ENCODE measurements at places on chromosomes 2 and 18. TPM values are rescaled to one million over a fixed set of nuclear protein-coding genes. Genes with fewer than 3 reads are reported as not detected.
A peak's percentile ranks its signal among the peaks of the same experiment; 100 is the strongest.

DNA sequence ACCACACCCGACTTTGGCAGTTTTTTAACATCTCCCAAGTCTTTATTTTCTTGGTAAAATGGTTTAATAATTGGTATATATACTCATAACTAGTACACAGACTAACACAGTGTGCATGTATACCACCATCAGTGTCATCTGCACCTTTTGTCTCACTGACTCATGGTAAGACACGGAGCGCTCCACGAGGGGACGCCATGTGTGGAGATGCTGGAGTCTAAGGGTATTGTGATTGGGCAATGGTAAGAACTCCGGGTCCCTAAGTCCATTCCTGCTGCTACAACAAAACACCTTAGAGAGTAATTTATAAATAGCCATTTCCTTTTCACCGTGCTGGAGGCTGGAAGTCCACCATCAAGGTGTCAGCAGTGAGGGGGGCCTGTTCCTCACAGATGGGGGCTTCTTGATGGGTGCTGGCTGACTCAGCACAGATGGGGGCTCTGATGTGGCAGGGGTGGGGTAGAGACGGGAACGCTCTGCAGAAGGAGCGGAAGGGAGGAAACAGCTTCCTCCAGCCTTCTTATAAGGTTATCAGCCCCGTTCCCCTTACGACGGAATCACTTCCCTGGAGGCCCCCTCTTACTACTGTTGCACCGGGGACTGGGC lies 42.0 kb upstream of the EDAR start:
- DNase-seq, result no peak

GRCh38 chr2:60539140-60539539 lies 14.3 kb downstream of the BCL11A start:
- no peak for DNase-seq

DNA sequence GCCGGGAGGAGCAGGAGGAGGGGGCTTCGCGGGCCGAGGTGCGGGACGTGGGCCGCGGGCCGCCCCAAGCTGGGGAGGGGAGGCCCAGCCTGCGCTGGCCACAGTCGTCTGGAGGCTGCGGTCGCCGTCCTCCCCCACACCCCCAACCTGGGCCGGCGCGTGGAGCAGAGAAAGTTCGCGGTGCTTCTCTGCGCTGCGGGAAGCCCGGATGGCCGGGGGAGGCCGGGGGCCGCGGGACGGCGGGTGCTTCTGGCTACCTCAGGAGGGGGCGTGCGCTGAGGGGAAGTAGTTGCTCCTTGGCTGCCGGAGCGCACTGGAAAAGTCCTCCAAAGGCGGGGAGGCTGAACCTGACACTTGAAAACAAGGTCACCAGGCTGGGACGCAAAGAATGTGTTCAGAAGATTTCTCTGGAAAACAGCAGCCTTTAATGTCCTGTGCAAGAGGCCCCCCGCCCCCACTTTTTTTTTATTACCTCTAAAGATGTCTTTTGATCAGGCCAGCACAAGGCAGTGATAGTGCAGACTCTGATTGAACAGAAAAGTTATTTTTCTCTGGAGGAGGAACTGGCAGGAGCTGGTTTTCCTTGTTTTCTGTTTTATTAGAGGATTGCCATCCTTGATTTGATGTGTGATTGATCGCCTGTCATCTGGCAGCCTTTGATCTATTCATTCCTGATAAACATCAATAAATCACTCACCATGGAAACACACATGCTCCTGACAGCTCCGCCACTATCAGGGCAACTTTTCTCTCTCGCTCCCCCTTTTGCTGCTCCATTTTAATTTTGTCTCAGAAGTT lies 1.6 kb downstream of the TSHZ1 start:
- DNase-seq, result no peak

DNA sequence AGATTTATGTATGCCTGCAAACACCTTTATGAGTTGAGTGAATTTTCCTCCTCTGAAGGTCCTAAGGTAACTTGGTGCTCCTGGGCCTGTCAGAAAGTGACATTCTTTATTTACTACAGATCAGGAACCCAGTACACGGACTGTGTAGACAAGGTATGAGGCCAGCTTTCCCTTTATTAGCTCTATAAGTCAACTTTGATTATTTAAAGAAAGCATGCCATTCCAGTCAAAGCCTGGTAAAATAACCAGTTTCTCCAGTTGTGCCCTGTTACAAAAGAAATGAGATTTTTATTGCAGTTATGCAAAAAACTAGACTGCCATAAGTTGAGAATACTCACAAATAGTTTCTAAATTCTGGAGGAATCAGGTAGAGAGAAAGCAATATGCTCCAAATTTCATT lies 266.1 kb upstream of the SP5 start:
- no peak for DNase-seq

DNA sequence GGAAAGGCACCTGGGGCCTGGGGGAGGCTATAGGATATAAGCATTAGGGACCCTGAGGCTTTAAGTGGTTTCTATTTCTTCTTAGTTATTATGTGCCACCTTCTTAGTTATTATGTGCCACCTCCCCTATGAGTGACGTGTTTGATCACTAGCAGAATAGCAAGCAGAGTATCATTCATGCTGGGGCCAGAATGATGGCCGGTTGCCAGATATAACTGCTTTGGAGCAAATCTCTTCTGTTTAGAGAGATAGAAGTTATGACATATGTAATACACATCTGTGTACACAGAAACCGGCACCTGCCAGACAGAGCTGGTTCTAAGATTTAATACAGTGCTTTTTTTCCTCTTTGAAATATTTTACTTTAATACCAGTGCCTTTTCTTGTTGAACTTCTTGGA lies 29.4 kb downstream of the LIPG start:
- no peak for DNase-seq

DNA sequence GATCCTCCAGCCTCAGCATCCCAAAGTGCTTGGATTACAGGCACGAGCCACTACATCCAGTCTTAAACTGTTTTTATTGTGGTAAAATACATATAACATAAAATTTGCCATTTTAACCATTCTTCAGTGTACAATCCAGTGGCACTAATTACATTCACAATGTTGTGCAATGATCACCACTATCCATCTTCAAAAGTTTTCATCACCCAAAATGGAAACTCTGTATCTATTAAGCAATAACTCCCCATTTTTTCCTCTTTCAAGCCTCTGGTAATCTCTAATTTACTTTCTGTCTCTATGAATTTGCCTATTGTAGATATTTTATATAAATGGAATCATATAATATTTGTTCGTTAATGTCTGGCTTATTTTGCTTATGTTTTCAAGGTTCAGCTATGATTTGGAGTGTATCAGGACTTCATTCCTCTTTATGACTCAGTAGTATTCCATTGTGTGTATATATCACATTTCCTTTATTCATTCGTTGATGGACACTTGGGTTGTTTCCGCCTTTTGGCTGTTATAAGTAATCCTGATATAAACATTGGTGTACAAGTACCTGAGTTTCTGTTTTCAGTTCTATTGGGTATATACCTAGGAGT lies 71.8 kb downstream of the GFPT1 start:
- DNase-seq, result no peak

DNA sequence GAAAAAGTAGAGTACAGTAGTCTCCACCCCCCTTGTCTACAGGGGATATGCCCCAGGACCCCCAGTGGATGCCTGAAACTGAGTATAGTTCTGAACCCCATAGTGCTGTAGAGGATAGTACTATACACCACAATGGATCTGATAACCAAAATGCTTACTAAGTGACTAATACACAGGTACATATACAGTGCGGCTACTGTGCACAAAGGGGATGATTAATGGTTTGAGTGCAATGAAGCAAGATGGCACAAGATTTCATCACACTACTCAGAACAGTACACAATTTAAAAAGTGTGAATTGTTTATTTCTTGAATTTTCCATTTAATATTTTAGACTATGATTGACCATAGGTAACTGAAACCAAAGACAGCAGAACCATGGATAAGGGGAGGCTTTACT lies 446.9 kb upstream of the NRP2 start:
- no peak for DNase-seq

- DNase-seq, result no peak
These were observed 312.1 kb downstream of the TMX3 start for GRCh38 chr18:68402784-68403183.

GRCh38 chr2:102142829-102143449 lies 393 bp downstream of the IL1R1 start:
- no peak for DNase-seq

DNA sequence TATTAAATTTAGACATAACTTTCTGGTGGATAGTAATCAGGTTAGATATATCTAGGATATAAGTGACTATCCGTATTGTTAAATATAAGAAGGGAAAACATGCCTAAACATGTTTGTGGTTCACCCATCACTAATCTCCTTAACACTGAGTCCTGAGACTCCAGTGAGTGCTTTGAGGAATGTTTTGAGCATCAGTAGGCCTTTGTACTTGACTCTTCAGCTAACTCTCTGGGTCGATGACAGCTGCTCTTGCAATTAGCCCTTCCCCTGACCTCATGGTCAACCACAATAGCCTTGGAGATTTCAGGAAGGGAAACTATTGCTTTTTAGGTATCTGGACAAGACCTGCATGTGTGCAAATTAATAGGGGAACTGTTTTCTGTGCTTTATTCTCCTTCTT lies 716.8 kb downstream of the EPHA4 start:
- DNase-seq, result no peak

- no peak for DNase-seq
These were observed 118.7 kb downstream of the CYP26B1 start for GRCh38 chr2:72028996-72029395.

DNA sequence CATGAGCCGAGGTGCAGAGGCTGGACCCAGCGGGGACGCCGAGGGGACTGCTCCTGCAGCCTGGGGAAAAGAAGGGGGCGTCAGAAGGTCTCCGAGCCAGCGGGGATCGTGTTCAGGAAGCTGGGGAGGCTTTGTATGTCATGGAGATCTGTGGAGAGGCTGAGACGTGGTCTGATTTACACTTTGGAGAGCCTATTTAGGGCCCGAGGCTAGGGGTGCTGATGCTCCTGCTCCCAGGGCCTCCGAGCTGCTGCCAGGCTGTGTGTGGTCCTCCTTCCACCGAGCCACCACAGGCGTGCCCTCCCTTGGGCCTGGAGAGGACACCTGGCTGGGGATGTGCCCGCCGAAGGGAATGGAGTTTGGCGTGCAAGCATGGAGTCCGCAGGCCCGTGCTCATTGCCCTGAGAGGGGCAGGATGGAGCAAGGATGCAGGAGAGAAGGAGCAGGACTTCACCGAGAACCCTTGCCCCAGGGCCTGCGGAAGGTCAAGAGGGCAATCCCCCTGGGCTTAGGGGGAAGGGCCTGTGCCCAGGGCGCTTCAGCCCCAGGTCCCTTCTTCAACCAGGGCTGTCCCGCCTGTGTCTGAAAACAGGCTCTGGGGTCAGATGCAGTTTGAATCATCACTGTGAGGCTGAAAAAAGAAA lies 252.5 kb downstream of the VAPA start:
- DNase-seq, result no peak

GRCh38 chr2:151189125-151189524 lies 72.5 kb downstream of the RBM43 start:
- DNase-seq, result peak; percentile 7

- no peak for DNase-seq
These were observed 33.1 kb downstream of the ATOH8 start for GRCh38 chr2:85786865-85787264.

GRCh38 chr2:238130111-238130695 lies 8.3 kb upstream of the KLHL30 start:
- DNase-seq, result no peak

DNA sequence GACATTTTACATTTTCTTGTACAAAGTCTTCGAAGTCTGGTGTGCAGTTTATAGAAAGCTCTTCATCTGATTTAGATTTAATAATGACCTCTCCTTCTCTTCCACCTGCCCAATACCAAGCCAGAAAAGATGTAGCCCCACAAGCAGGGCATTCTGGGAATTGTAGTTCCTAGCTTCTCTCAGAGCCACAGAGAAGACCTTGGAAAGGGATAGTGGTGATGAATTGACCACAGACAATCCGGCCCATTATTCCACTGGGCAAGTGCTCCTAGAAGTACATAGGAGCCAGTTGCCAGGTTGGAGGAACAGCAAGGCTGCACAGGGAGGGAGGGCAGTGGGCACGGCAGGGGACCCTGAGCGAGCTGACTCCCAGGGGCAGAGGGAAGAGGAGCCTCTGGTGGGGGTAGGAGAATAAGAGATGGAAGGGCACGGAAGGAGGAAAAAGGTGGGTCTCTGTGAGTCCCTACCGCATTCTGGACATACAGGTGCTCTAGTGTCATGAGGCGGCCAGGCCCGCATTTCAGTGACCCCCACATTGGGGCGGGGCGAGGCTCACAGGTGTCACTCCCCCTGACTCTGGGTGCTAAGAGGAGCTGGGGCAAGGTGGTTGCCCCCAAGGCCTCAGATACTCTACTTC lies 152.5 kb upstream of the HAAO start:
- no peak for DNase-seq

DNA sequence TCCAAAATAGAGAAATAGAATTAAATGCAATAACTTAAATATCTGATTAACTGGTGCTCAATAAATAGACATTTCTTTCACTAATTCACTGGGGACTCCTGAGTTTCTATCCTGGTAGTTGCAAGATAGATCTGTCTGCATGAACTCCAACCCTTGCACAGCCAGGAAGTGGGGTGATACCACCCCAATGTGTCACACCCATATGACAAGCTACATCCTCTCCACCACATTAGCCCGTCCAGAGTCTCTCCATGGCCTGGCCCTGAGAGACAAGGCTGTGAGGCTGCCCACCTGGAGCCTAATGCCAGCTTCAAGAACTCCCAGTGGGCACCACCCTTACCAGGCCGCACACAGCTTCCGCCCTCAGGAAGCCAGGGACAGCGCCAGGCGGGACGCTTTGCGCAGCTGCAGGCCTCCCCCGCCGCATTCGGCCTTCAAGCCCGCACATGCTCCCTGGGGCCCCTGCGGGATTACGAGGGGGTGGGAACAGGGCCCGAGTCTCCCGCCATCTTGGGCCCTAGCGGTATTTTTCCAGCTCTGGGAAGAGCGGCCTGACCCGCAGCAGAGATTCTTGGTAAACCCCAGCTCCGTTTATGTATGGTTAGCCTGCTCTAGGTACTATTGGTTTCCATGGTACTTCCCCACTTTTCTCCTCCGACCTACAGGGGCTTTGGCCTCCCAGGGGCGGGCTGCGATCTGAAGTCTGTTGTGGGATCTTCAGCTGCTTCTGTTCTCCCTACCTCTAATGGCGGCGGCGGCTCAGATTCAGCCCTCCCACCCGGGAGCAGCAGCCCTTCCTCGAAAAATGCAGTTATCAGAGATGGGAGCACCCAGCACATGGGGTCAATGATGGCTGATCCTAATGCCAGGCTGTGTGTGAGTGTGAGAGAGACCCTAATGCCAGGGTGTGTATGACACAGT lies at the start of gene TDRD15:
TSS of gene TDRD15 (plus strand) at position 496 of the 921 bp plus-strand sequence. CDS start 13,500 bp downstream, outside the sequence.
- no peak for DNase-seq

GRCh38 chr2:210660-211059 lies 53.2 kb downstream of the SH3YL1 start:
- DNase-seq, result no peak

CYP26B1 gene
- total RNA-seq, result 0.81 TPM

SESTD1 gene
- total RNA-seq, result 4.3 TPM

ABCG5 gene
- under 0.01 TPM for total RNA-seq

CDCA7 gene
- 19.9 TPM for total RNA-seq

EGR4 gene
- total RNA-seq, result 0.54 TPM

PRKRA gene
- 45.0 TPM for total RNA-seq

VAMP8 gene
- total RNA-seq, result 96.1 TPM

FAM228A gene
- 0.27 TPM for total RNA-seq

HYCC2 gene
- total RNA-seq, result 8.3 TPM

Data from hematopoietic multipotent progenitor cell (in vitro differentiated cells).